ENCODE measurements at places on chromosomes 6 and 20. TPM values are rescaled to one million over a fixed set of nuclear protein-coding genes. Genes with fewer than 3 reads are reported as not detected.

DNA sequence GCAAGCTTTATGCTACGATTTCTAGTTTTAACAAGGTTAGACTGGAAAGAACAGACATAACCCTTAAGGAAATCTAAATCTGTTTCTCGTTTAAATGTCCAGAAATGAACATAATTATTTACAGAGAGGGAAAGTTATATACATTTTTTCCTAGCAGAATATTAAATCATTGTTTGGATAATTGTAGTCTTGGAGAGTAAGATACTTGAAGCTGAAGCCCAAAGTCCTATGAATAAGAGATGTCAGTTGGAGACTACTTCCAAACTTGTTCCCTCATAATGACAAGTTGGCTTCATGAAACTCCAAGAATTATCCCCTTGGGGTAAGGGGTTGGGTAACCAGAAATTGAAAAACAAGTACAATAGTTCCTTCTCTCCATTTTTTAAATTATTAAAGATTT lies 911.1 kb upstream of the MAN1A1 start:
- DNase-seq, result peak; percentile 66

DNA sequence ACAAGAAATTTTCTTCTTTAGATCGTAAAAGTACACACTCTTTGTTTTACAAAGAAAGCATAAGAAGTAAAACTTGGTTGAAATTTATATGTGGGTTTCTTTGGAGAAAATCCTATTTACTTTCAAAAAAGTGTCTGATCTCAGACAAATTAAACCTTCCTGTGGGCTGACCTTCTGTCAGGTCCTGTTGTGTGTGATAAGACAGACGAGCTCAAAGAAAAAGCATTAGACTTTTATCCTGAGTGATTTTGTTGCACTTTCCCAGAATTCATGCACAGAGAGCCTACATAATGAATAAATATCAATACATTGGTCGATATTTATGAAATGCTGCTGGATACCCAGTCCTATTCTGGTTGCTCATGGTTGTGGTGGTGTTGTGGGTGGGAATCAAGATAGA lies 302.1 kb upstream of the SYNCRIP start:
- no peak for DNase-seq

- DNase-seq, result no peak
These were observed 9.9 kb upstream of the BPIFB3 start for GRCh38 chr20:33043731-33044181.

- DNase-seq, result no peak
These were observed 85.3 kb upstream of the BHLHE23 start for GRCh38 chr20:63091901-63092659.

DNA sequence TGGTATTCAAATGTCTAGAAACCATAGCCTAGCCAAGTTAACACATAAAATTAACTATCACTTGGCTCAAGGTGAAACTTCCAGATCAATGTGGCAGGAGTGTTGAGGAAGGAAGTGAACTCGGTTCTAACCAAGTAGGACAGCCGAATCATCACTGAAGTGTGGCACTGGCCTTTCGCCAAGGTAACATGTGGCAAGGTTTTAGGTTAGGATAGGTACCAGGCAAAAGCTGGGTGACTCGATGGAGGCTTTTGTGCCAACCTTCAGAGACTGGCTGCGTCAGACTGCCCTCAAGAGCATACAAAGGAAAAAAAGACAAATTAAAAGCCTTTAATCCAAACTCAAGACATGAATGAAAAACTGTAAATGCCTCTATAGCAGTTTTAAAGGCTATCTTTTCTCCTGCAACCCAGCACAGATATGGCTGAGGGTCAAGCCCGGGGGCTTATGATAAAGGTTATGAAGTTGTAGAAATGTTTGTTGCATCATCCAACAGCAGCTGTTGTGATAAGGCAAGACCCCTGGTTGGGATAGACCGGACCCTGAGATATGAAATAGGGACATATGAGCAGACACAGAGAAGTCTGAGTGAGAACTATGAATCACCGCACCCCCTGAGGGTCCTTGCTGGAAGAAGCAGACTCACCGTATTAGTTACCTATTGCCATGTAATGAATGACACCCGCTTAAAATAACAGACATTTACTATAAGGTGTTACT lies 11.9 kb downstream of the PSMB9 start:
- no peak for DNase-seq

DNA sequence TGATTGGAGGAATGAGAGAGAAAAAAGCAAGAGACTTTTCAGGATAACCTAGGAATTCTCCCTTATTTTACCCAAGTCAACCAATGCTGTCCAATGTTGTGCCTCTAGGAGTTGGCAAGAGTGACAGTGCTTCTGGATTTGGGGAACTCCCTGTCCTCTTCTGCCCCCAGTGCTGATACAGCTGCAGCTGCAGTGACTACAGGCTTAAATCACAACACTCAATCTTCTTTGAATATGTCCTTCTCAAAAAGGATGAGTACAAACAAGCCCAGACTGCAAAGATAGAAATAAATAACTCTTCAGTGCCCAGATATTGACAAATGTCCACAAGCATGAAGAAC lies 141.0 kb upstream of the COL21A1 start:
- no peak for DNase-seq

- DNase-seq, result no peak
These were observed 1160.0 kb downstream of the HACE1 start for GRCh38 chr6:103699769-103700168.

GRCh38 chr20:14758356-14758755 lies 420.9 kb upstream of the FLRT3 start:
- peak; percentile 8 for DNase-seq

DNA sequence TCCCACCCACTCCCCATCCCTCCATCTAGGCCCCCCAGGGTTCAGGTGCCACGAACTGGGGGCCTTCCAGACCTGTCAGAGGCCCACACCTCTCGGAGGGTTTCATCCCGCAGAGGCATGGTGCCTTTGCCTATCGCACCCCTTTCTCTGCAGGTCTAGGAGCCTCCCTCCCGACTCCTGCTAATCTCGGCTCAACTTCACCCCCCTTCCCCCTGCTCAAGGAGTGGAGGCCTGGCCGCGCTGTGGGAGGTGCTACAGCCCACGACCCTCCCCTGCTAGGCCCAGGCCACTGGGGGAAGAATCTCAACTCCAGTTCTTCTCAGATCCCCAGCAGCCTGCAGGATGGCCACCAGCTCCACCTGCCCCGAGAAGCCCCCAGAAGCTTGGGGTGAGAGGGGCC lies at the start of gene TULP1:
Gene TULP1 (minus strand): TSS at position 157 of the 400 bp plus-strand sequence. CDS start 38 bp downstream, at position 119.
- DNase-seq, result no peak

DNA sequence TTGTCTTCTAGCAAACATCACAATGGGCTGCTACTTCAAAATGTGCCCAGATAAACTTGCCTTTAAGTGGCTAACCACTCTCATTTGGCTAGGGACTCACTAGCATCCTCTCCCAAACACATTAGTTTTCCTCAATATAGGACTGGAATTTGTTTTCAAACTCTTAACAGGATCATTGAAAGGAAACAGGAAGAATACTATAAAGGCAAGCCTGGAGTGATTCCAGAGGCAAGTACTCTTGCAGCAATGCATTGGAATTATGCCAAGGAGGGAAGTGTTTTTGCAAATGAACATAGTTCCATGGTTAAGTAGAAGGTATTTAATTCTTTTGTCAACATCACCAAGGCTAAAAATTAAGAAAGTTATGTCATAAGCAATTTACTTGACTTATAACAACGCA lies 12.2 kb downstream of the EPHA7 start:
- peak; percentile 75 for DNase-seq

DNA sequence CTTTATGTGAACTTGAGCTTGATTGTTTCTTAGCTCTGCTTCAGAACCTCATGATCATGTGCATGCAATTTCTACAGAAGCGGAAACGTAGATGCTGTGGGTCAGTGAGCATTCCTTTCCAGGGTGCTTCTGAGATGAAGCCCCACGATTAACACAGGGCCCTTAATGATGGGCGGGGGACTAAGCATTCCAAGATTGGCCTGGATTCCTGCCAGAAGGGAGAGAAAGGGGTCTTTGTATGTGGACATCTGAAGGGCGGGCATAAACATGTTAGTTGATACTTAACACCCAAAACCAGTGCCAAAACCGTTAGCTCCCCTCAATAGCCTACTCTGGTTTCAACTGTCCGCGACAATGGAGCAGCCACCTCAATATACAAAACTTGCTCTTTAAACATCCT lies 46.9 kb upstream of the POU3F2 start:
- peak; percentile 81 for DNase-seq

GRCh38 chr20:56347628-56348304 lies 11.0 kb upstream of the FAM210B start:
- DNase-seq, result no peak

GRCh38 chr6:106569428-106569827 lies 59.9 kb downstream of the RTN4IP1 start:
- DNase-seq, result no peak

DNA sequence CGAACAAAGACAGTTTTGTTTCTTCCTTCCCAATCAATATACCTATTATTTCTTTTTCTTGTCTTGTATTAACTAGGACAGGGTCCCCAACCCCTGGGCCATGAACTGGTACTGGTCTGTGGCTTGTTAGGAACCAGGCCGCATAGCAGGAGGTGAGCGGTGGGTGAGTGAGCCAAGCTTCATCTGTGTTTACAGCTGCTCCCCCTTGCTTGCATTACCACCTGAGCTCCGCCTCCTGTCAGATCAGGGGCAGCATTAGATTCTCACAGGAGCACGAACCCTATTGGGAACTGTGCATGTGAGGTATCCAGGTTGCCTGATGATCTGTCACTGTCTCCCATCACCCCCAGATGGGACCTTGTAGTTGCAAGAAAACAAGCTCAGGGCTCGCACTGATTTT lies 151.9 kb downstream of the CDKAL1 start:
- DNase-seq, result no peak

DNA sequence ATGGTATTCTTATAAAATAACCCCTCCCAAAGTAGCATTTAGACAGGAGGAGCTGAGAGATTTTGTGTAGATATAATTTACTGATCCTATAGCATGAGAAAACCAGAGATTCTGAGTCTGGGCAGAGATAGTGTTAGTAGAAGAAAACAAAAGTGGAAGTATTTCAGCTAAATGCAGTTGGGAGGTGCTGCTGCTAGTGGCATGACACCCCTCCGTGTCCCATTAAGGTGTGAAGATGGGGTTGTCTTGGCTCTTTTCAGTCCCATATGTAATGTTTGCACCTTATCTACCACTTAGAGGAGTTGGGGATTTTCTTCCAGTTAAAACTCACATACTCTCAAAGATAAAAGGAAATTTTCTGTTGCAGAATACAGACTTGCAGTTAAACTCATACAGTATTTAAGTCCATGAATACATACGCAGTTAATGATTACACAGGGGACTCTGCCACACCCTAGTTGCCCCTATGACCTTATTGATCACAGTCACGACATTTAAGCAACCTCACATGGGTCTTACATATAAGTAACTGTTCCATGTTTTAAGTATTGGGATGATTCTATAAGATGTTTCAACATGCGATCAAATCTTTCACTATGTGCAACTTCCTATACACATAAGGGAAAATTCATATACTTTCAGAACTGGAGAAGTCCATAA lies 11.5 kb downstream of the TAAR2 start:
- DNase-seq, result no peak

DNA sequence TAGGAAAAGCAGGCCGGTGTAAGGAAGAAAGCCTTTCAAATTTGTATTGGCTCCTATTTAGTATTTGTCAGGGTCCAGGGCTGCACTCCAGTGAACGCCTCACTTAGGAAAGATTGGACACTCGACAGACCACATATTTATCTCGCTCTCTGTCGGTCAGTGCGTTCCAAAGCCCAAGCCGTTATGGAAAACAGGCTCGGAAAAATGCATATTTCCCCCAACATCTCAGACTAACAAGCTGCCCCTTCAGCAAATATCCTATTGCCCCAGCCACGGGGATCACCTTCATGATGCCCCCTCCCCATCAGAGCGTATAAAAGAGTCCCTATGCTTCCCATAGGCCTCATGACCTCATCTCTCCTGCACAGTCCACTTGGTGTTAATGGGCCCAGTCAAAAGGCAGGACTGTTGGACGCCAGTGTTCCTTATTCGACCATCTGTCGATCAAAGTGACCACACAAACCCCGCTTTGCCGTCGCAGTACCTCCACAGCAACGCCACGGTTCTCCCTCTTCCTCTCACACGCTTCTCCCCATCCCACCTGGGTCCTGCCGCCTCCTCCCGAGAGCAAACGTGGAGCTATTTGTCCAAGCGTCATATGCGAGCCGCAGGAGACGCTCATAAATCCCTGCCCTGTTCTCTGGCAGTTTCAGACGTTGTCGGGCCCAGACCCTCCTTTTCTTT lies 63.3 kb downstream of the NPEPL1 start:
- peak; percentile 73 for DNase-seq

DNA sequence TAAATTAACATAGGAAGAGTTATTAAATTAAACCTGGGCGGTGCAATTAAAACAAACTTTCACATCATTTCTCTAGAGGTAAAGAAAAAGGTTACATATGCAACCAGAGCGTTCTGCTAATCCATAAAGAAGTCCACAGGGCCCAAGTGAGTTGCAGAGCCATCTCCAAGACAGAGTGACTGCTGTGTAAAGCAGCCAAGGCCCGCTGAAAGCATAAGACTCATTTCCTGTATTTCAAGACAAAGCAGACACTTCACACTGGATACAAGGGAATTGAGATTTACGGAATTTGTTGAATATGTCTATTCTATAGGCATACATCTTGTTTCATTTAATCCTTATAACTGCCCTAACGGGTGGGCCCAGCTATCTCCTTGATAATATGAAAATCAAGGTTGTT lies 422.8 kb downstream of the CBLN4 start:
- DNase-seq, result peak; percentile 20

- no peak for DNase-seq
These were observed 35.1 kb upstream of the ANKEF1 start for GRCh38 chr20:9999645-10000044.

RUNX2 gene
- total RNA-seq, result 1.7 TPM

OLIG3 gene
- not detected for total RNA-seq

STMND1 gene
- total RNA-seq, result not detected

BANF2 gene
- not detected for total RNA-seq

RAB44 gene
- total RNA-seq, result 0.62 TPM

ARMC12 gene
- total RNA-seq, result 0.31 TPM

NRSN1 gene
- total RNA-seq, result 0.51 TPM

ATP6V1G2 gene
- 1.3 TPM for total RNA-seq

PARD6B gene
- total RNA-seq, result 3.2 TPM

TEAD3 gene
- total RNA-seq, result 19.4 TPM

ITPA gene
- total RNA-seq, result 26.3 TPM

All from tongue (tissue), 3 donors.